ENCODE measurements at places on chromosomes 1 and 21.

DNA sequence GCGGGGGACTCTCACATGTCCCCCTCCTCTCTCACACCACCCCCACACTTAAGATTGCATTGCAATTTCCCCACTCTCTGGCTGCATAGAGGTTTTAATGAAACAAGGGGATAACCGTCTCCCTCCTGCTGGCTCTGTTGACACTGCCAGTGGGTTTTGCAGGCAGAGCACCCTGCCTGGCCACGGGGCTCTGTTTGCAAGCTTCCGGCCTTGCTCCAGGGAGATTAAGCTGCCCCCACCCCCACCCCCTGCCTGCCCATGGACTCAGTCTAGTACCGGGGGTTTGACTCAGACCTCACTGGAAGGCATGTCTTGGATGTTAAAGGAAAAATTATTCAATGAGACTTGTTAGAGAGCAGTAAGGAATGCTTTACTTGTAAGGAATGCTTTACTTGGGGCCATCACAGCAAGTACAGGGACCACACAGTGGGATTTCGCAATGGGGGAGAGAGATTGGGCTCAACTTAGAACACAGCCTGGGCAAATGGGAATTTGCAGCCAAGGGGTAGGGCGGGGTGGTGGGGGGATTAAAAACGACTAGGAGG is 101.0 kb downstream of the AJAP1 start:
- no peak for DNase-seq

DNA sequence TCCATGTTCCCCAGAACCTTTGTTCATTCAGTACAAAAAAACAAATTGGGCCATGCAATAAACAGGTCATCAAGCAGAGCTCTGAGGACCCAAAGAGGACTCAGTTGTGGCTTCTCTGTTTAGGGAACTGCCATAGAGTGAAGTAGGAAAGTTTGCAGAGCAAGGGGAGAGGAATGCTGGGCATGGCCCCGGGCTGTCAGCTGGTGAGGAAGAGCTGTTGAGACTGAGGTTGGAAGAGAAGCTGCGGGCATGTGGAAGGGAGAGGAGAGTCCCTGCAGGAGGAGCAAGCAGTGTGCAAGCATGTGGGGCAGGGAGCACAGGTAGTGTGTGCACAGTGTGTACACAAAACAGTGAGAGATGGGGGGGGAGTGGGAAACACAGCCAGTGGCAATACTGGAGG is 71.8 kb downstream of the NTPCR start:
- no peak for DNase-seq

- no peak for DNase-seq
Measured at GRCh38 chr1:201062511-201063091, 39.1 kb upstream of the KIF21B start.

DNA sequence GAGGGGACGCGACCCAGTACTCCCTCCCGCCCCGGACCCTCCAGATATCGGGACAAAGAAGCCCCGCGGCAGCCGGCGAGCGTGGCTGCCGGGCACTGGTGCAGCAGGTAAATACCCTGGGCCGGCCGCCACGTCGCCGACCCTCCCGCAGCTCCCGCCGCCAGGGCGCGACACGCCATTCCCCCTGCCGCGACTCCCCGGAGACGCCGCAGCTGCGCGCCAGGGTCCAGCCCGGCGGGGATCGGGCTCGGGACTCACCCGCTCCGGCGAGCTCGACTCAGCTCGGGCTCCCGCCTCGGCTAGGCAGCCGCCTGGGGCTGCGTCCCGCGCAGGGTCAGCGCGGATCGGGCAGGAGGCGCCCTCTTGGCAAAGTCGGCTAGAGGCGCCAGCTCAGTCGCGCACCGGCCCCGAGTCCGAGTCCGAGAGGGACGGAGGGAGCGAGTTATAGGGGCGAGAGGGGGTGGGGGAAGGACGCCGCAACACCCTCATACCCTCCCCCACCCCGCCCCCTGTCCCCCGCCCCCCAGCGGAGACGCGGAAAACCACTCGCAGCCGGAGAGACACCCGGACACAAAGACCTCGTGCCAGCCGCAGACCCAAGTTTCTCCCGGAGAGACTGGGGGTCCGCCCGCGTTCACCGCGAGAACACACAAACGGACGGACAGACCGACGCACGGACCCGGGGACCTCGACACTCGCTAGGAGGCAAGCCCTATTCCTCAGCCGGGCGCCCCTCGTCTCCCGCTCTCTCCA is 985 bp downstream of the SYT6 start:
- DNase-seq: peak; percentile 27

- no peak for DNase-seq
Measured at GRCh38 chr1:66367369-66367768, 166.6 kb upstream of the SGIP1 start.

- no peak for DNase-seq
Measured at GRCh38 chr1:230735447-230735846, 11.7 kb upstream of the CAPN9 start.

GRCh38 chr1:155473151-155473821 is 89.3 kb downstream of the ASH1L start:
- no peak for DNase-seq

GRCh38 chr21:16594191-16594590 is 864.4 kb downstream of the USP25 start:
- no peak for DNase-seq

DNA sequence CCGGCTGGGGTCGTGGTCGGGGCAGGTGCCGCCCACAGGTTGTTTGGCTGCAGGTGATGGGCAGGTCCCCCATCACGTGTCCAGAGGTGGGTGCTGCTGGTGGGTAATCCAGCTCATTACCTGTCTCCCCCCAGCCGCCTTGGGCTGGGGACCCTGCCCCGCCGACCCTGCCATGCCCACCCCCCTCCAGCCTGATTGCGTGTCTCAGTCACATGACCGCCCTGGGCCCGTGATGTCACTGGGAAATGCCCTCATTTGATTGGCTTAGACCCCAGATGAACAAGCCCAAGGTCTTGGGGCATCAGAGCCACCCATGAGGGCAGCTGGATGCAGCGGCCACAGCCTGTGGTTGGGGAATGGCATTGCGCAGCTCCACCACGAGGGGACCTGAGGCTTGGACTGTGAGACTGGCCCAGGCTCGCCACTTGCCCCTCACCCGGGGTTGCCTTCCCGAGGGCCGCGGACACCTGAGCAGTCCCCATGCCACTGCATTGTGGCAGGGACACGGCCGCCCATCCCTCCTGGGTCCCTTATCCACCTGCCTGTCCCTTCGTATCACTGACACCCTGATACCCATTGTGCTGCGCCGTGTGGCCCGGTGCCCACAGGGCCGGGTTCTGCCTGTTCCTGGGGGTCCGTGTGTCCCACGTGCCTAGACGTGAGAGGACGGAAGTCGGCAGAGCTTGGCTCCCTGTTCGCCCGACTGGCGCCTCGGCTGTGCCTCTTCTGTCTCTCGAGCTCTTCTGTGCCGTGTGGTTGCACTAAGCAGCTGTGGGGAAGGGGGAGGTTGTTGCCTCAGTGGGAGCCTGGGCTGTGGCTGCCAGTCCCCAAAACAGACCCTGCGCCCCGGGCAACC is 68.0 kb downstream of the FAAP20 start:
- no peak for DNase-seq

GRCh38 chr1:233873666-233874065 is 30.8 kb upstream of the SLC35F3 start:
- no peak for DNase-seq

- peak; percentile 62 for DNase-seq
Measured at GRCh38 chr1:2983706-2984398, 37.4 kb upstream of the ACTRT2 start.

- no peak for DNase-seq
Measured at GRCh38 chr21:35077975-35078374, 28.9 kb upstream of the RUNX1 start.

GRCh38 chr1:11730429-11730891 is 5.5 kb upstream of the AGTRAP start:
- DNase-seq: no peak

GRCh38 chr1:24085007-24085406 is 26.9 kb downstream of the MYOM3 start:
- DNase-seq: no peak

GRCh38 chr1:62281922-62282555 is 37.2 kb downstream of the KANK4 start:
- peak; percentile 2 for DNase-seq

GRCh38 chr1:60888126-60888525 is 194.2 kb upstream of the NFIA start:
- no peak for DNase-seq

DNA sequence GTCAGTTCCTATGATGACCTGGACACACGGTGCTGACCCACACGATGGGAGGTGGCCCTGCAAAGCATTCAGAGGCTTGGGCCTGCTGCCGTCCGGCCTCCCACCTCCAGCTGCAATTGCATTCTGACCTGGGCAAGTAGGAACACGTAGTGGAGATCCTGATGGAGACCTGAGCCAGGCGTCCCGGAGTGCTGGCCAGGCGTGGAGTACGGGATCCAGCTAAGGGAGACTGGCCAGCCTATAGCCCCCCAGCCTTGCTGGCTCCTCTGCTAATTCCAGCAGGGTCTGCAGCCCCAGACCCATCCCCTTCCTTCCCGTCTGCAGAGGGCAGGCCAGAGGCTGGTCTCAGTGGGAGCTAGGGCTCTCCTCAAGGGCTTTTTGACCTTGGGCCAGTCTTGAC is 11.2 kb downstream of the CD46 start:
- no peak for DNase-seq

DNA sequence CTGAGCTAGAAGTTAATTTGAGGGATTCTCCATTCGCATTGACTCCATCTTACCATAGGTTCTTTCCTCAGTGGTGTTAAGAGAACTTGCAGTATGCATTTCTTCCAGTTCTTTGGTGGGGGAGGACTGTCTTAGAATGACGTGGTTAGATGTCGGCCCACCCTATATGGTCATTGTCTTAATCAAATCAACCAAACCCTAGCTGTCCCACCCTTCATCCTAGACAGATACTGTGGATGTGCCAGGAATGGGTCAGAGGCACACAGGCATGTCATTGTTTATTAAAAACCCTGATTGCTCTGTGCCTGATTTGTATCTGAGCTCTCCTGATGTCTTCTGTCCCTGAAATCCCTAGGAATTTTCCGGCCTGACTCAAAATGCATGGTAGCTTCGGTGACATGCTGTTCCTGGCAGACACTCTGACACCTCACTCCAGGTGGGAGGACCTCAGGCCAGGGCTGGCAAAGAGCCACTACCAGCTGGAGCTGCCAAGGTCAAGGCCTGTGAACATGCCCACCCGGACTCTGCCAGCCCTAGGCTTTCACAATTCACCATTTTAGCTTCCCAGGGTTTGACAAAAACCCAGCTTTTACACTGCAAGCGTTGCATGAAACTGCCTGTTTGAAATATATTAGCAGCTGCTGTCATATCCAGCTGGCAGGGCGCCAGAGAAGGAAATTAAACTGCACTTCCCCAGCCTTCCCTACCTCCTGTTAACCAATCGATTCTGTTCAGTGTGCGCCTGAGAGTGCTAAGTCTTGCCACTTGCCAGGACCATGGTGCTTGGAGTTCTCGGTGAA is 134.0 kb downstream of the FAM78B start:
- DNase-seq: no peak

GRCh38 chr1:82927753-82928152 is 1071.2 kb downstream of the TTLL7 start:
- DNase-seq: no peak

DNA sequence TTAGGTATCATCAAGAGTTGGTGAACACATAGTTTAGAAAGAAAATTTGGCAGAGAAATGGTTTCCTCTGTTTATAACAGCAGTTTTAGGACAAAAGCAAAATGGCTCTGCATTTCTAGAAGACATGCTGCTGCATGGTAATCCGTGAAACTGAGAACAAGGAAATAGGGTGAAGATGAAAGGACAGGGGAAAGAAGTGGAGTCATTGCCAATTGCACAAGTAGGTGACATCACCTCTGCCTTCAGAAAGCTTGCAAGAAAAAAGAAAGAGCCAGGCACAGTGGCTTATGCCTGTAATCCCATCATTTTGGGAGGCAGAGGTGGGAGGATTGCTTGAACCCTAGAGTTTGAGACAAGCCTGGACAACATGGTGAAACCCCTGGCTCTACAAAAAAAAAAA is 217.6 kb downstream of the LMX1A start:
- DNase-seq: no peak

- no peak for DNase-seq
Measured at GRCh38 chr1:227996187-227996950, 10.4 kb upstream of the WNT3A start.

DNA sequence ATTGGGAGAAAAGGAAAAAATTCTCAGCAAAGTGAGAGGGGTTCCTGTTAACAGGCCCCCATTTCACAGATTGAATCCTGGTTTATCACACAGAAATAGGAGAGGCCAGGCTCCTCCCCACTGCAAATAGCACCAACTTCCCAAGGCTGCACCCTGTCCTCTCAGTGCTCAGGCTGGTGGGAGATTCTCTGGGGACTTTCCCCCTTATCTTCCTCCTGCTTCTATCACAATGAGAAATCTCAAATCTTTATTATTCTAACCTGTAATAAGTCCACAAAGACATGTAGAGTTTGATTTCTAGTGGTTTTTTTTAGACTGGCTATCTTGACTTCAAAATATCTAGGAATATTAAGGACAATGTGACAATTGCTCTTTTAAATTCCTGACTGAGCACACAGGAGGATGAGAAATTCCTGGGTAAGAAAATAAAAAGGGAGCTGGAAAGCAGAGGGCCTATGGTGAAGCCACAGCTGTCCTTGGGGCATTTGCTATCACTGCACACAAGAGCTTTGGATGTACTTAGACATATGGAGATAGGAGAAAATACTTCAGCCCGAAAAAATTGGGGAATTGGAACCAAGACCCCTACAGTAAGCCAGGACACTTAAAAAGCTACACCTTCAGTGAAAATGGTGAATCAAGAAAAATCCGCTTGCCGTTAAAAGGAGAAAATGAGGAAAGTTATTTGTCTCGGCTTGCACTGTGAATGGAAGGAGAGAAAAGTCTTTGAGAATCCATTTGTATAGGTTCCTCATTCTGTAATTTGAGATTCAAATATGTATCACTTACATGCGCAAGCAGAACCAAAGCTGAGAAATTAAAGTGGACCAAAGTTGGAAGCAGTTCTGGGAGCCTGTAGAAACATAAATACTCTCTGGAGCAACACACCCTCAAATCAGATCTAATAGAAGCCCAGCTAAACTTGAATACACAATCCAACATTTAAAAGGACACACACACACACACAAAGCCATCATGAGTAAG is 65.9 kb upstream of the C1orf105 start:
- DNase-seq: no peak

DNA sequence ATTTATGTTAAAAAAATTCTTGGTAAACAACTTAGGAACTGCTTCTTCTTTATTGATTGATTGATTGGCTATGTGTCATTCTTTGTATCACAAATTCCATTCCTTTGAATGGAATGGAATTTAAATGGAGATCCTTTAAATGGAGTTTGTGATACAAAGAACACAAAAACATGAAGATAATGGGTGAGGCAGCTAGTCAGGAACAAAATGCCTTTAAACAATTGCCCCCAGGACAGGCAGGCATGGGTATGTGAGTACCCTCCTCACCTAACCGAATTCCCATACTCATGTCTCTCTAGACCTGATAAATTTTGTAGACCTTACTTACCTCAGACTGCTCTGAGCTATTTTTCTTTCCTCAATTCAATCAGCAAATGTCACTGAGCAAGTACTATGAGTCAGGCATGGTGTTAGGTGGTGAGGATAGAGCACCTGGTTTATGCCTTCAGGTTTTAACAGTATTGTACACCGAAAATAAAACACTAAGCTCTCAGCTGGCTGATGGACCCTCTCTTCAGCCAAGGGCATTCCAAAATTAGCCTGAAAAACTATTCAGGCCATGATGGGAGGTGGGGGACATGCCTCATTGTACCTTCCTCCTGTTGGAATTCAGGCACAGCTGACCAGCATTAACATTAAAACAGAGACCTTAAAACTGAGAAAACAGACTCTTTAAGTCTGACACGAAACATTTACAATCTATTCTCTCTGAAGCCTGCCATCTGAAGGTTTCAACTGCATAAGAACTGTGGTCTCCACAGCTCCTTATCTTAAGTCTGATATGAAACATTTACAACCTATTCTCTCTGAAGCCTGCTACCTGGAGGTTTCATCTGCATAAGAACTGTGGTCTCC is 58.9 kb downstream of the OLFML3 start:
- no peak for DNase-seq

All from tibial artery (tissue), 4 donors.